ENCODE measurements at places on chromosomes 13 and 19.

- DNase-seq: no peak
These were observed 55.4 kb downstream of the KCTD12 start for GRCh38 chr13:76830805-76831204.

- DNase-seq: no peak
These were observed 1.4 kb upstream of the KCNN1 start for GRCh38 chr19:17965370-17966128.

DNA sequence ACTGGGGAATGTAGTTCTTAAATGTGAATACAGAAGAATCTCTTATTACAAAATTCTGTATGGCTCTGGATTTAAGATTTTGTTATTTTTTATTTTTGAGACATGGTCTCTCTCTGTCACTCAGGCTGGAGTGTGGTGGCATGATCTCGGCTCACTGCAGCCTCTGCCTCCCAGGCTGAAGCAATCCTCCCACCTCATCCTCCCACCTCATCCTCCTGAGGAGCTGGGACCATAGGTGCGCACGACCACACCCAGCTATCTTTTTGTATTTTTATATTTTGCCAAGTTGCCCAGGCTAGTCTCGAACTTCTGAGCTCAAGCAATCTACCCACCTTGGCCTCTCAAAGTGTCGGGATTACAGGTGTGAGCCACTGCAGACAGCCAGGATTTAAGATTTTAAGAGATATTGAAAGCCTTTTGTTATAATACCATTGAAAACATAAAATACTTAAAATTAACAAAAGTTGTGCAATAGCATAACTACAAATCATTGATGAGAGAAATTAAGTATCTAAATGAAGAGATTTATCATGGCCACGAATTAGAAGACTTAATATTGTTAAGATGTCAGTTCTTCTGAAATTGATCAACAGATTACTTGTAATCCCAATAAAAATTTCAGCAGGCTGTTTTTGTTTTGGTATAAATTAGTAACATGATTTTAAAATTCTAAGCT is 13.4 kb downstream of the CYP2A6 start:
- no peak for DNase-seq

GRCh38 chr19:17441241-17442021 is 7.0 kb downstream of the TMEM221 start:
- DNase-seq: no peak

Measured in stimulated activated CD4-positive, alpha-beta T cell treated with anti-CD3 and anti-CD28 coated beads, Interleukin-2, amount 100 ng/mL, for 48 hours (primary cell).